ENCODE measurements at places on chromosomes 6 and 20.

DNA sequence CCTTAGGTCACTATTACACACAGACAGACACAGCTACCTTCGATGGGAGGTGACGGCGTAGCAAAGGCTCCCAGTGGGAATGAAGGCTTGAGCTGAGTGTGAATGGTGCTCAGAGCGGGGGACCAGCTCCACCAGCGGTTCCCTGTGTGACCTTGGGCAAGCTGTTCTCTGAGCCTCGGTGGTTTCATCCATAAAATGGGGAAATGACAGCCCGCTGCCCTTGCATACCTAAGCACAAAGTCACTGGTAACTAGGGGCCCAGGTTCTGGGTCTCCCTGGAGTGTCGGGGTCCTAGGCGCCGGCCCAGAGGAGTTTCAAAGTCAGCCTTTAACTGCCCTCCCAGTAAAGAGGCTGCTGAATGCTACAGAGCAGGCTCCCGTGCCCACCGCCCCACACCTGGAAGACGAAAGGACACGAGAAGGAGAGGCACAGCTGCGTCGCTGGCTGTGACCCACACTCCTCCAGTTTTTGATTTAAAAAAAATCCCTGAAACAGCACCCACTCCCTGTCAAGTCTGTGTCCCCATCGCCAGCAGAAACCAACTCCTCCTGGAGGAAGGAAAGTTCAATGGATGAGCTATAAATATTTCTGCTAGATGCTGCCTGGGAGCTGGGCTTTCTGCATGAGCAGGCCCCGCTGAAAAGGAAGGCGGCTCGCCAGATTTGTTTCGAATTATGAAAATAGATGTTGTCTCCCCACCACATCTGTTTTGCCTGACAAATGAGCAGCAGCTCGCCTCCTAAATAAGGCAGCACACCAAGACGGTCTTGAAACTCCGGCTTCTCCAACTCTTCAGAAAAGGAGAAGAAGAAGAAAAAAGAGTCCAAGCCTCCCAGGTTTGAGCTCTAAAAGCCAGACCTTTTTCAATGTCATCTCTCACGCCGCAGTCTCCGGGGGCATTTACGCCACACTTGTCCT, 27.4 kb downstream of the PMEPA1 start:
- no peak for DNase-seq

- DNase-seq = peak; percentile 44
Measured at GRCh38 chr6:13554929-13555333, 19.5 kb upstream of the SIRT5 start.

- no peak for DNase-seq
Measured at GRCh38 chr6:36444470-36444869, 1.7 kb downstream of the KCTD20 start.

DNA sequence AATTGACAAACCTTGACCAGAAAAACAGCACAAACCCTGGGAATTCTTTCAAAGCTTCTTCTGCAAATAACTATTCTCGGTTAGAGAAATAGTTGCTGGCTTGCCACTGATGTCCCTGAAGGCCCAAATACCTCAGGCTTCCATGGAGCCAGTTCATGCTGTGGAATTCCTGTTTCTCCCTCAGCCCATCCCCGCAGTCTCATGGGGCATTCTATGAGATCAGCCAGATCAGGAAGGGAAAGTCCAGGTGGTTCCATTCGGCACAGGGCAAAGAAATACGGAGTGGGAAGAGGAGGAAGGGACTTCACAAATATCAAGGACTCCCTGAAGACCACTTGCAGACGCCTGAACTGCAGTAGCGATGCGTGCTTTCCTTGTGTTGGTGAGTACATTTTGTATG, 63.3 kb downstream of the MYLK4 start:
- DNase-seq = no peak

DNA sequence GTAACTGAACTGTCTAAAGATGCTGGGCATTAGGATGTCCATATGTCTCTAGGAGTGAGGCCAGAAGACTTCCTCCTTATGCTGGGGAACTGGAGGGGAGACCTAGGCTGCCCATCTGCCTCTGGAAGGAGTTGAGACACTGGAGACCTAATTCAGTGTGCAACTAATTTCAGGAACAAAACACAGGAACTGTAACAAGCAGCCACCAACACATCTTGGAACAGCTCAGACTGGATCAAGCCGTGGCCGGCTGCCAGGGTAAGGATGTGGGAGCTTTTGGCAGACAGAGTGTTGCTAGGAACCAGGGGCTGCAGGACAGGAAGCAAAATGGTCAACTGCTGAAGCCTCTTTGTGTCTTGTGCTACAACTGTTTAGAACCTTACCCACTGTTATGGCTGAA, 16.4 kb upstream of the MAS1 start:
- DNase-seq = peak; percentile 80

GRCh38 chr6:52964318-52964717, 30.8 kb downstream of the GSTA4 start:
- no peak for DNase-seq

DNA sequence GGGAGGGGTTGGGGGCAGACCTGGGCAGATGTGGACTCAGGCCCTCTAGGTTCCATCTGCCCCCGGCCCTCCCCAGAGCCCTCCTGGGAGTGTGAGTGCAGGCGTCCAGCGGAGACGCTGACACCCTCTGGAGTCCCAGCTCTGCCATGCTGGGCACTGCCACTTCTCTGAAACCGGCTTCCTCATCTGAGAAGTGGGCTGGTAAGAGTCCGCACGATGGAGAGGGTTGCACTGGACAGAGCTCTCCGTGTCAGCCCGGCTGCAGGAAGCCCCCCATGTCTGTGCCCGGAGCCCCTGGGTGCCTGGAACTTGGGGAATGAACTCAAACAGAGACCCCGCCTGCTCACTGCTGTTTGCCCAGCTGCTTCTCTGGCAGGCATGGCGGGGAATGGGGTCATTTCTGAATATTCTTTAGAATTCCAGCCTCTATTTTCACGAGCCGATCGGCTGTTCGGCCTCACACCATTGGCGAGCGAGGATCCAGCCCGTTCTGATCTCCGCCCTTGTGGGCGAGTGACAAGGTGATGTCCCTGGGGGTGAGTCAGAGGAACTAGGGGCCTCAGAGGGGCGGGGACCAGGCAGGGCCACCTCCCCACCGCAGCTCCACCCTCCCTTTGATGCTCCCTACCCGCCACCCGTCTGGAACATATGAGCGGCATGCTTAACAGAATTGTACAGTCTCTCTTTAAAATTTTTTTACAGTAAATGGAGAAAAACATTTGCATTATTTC, 47.8 kb upstream of the GATA5 start:
- DNase-seq = no peak

DNA sequence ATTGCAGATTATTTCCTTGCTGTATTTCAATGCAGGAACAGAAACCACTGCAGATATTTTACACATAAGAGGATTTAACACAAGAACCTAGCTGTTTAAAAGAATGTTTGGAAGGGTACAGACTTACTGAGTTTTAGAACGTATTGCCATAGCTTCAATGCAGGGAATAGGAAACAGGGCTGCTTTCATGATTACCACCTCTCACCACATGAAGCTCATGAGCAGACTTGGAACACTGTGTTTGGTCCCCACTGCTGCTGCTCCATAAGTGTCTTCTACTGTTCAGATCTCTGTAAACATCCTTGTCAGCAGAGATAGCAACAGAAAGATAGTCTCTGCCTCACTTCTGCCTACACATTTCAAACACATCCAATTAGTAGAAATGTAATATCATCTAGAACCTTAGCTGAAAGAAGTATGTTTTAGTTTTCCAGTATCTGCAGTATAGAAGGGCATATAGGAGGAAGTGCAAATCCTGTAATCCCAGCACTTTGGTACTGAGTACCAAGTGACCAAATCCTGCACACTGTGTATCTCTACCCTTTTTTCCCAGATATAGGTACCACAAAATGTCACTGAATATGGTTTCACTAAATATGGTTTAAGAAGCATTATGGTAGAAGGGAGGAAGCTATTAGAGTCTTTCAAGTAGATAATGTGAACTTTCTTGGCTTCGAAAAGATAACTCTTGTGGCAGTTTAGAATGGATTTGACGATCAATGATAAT, 51.9 kb downstream of the STXBP5 start:
- no peak for DNase-seq
